CD4-positive, alpha-beta T cell treated with Interferon alpha-2 for 1 hour (primary cell): ENCODE measurements at places on chromosomes 16 and 17.

- DNase-seq: no peak
Measured at GRCh38 chr16:60788631-60789030, 1247.6 kb downstream of the CDH8 start.

GRCh38 chr17:81030741-81031565, 4.0 kb upstream of the BAIAP2 start:
- DNase-seq: no peak

- no peak for DNase-seq
Measured at GRCh38 chr16:68401871-68402747, 46.2 kb downstream of the SMPD3 start.

DNA sequence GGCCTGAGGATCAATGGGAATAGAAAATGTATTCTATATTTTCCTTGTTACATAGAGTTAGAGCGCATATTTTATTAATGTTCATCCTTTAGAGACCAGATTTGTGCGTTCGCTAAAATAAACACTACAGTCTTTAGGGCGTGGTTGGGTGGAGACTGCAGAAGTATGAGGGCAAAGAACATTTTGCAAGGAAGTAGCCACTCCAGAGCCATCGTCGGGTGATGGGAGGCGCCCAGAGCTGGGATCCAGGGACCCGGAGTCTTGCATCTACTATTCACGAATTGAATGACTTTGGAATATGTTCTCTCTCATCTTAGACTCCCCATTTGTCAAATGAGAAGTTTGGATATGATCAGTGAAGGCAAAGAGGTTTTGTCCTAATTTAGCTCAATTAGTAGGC, 154.2 kb upstream of the IRX6 start:
- no peak for DNase-seq

- no peak for DNase-seq
Measured at GRCh38 chr17:77833769-77834168, 124.7 kb upstream of the TNRC6C start.

DNA sequence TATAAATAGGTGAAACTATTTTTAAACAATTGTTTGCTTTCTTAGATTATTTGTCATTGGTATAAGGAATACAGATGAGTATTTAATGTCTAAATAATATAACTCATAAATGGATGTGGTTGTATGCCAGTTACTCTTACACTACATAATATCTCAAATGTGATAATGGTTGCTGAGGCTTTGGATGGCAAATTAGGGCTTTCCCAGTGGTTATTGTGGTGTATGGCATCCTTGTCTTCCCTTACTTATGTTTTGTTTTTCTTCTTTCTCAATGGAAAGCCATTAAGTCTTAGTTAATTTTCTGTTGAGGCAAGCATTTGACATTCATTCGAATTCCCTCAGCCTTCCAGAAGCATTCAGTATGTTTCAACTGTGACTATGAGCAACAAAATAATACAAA, 10.5 kb downstream of the OMG start:
- no peak for DNase-seq

DNA sequence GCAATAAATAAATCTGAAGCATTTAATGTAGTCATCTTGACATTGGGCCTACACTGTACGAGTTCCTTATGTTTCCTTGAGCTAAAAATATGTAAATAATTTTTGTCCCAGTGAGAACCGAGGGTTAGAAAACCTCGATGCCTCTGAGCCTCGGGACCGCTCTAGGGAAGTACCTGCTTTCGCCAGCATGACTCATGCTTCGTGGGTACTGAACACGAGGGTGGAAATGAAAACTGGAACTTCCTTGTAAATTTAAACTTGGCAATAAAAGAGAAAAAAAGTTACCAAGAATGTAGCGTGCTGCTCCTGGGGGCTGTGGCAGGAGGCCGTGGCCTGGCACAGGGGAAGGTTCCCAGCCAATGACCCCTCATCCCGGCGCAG, 74.1 kb downstream of the SOCS1 start:
- DNase-seq: peak; percentile 60

DNA sequence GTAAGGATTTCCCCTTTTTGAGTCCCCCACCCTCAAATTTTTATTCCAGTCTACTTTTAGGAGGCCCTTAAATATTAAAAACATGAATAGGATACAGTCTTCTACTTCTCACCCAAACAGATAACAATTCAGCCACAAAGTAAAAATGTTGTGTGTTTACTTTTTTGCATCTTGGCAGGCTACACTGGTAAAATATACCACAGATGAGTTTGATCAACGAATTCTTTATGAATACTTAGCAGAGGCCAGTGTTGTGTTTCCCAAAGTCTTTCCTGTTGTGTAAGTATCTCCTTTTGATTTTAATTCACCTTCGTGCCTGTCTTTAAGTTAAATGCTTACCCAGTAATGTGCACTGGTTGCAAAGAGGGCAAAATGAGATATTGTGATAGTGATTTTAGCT, 34.4 kb upstream of the RAB11FIP4 start:
- DNase-seq: no peak

- DNase-seq: no peak
Measured at GRCh38 chr16:29834079-29834478, 13.8 kb downstream of the MVP start.

GRCh38 chr16:82699260-82699659, 72.5 kb downstream of the CDH13 start:
- DNase-seq: no peak

DNA sequence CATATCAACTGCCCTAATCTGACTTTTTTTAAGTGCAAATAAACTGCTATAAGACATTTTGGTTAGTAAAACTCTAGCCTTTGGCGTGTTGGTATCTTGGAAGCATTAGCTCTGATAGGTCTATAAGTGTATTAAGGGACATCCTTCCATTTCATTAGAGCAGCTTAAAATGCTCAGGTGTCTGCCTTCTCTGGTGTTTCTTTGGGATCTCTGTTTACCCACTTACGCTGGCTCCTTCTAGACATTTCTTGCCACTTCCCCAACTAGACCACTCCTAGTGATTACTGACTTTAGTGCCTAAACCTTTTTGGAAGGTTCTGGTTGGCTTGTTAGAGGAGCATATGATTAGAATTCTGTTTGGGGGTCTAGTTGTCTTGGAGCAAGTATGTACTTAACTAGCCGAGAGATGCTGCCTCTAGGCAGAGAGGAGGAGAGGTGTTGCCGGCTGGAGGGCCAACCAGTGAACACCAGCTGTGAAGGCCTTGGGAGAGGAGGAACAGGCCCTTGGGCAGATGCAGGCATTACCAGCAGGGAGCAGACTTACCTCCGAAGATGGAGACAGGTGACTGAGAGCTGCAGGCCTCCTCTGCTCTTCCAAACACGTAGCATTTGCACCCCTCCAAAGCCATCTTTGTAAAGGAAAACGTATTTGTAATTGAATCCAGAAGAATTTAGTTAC, 15.2 kb upstream of the CLEC18C start:
- no peak for DNase-seq

- no peak for DNase-seq
Measured at GRCh38 chr17:80817861-80818260, 173.8 kb upstream of the CHMP6 start.

GRCh38 chr17:12789075-12789480, 220 bp upstream of the ARHGAP44 start:
- no peak for DNase-seq

GRCh38 chr16:89973235-89973634, 24.7 kb downstream of the DEF8 start:
- DNase-seq: no peak

- DNase-seq: no peak
Measured at GRCh38 chr16:89023621-89024511, 46.9 kb upstream of the CBFA2T3 start.

- no peak for DNase-seq
Measured at GRCh38 chr16:17313085-17313611, 157.6 kb downstream of the XYLT1 start.

- no peak for DNase-seq
Measured at GRCh38 chr17:59381716-59382570, 50.5 kb downstream of the YPEL2 start.

GRCh38 chr17:75048249-75048878, 1.3 kb downstream of the KCTD2 start:
- no peak for DNase-seq

DNA sequence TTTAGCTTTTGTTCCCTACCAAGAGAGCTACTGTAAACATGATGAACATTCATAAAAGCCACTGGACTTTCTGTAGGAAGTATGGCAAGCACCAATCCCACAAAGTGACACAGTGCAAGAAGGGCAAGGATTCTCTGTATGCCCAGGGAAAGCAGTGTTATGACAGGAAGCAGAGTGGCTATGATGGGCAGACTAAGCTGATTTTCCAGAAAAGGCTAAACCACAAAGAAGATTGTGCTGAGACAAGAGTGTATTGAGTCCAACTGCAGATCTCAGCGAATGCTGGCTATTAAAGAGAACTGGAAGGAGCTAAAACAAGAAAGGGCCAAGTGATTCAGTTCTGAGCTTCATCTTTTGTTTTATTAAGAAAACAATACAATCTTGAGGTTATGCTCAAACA, 60.5 kb upstream of the EFCAB3 start:
- DNase-seq: no peak

DNA sequence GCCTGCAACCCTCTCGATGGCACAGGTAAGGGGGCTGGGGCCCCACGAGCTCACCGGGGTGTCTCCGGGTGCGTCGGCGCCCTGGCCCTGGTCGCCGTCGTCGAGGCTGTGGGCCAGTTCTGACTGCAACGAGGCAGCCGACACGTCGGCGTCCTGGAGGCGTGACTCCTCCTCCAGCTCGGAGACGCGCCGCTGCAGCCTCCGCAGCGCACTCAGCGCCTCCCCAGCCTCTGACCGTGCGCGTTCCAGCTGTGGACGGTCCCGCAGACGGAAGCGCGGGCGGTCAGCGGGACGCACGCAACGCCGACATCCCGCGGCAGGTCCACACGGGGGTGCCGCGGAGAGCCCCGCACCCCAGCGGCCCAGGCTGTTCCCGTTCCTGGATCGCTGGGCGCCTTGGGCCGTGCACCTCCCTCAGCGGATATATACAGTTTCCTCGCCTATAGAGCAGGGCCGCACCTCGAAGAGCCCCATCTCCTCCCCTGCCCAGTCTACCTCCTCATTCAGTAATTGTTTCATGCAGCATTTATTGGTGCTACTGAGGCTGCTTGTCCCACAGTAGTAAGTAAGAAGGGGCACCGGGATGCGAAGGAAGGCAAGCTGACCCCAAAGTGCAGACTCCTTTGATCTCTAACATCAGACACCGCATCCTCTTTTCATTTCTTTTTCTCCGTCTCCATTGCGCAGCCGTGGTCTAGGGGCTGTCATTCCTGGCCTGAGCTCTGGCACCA, 5.8 kb downstream of the THOC6 start:
- DNase-seq: no peak

DNA sequence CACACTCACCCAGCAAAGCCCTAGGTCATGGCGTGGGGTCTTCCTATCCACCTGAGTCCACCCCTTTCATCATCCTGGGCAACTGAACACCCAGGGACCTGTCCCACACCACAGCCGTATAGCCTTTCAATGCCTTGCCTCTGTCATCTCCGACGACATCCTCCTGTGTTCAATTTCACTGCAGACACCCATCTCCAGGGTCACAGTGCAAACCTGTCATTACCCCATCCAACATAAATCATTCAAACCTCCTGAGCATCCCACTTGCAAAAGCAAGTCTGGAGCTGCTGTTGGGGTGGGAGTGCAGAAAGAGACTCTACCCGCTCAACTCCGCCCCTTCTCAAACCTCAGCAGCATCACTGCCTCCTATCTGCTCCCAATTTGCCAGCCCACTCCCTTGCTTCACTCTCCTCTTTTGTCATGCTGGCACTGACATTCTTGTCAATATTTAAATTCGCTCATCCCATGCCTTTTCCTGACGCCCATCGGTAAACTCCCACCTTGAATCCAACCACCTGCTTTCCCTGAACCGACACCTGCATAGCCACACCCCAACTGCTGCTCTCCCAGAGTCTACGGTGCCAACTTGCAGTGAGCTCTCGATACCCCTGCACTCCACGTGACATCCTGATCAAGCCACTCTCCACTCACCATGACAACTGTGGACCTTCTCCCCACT, 37.0 kb downstream of the MARF1 start:
- no peak for DNase-seq

DNA sequence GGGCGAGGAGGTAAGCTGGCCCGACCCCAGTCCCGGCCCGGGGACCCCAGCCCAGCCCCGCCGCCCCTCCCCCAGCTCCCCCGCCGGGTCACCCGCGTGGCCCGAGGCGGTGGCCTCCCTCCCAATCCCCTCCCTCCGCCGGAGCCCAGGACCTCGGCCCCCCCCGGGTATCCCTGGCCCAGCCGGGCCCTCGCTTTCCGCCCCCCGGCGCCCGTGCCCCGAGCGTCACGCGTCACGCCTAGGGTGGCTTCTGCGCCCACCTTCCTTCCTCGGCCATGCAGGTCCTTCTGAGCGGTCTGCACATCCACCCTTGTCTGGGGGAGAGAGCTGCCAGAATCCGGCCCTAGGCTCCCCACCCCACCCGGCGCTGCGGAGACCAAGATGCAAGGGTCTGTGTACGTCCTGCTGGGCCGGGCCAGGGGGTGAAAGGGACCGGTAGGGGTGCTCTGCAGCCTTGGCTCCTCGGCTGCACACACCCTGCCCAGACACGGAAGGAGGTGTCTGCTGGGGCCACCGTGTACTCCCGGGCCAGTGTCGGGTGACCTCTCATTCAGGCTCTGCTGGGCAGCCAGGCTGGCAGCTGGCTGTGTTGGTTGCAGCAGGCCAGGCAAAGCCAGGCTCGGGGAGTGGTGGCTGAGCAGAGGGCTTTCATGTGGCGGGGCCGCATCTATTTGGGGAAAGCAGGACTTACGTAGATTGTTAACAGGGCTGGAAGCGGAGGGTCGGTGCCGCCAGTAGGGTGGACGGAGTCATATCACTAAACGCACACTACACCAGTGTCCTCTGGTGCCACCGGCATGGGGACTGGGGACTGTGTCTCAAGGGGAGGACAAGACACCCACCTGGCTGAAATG, 754 bp downstream of the RAB11FIP4 start:
- DNase-seq: no peak
